ENCODE measurements at places on chromosomes 1 and 21.

DNA sequence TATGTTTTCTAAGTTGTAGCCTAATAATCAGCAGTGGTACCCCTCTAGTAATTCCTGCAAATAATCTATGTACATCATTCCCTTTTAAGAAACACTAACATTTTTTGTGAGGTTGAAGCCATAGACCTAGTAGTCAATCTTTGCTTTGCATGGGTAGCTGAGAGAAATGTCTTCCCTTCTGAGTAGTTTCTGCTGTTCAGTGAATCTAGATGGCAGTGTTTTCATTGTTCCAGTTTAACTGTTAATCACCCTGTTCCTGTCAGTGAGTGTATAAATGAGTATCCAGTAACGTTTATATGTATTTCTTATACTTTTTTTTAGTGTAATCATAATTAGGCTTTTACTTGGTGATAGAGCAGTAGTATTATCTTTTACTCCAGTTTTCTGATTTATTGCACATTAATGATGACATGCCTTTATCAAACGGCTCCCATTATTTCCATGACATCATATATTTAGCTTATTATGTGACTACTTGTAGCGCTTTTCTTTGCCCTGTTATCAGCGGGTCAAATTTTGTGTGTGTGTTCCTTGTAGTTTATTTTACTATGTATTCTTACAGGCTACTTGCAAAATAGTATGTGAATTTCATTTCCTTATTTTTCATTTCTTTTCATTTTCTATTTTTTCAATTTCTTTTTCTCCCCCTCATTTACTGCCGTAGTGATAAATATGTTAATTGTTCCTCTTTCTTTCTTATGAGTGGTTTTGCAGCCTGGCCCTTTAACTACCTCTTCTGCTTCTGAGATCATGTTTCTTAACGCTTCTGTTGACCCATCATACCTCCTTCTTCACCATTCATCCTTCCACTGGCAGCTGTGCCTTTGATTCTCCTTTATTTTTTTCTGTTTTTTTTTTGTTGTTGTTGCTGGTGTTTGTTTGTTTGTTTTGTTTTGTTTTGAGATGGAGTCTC, 18.8 kb downstream of the CEP350 start:
- DNase-seq: peak; percentile 39

DNA sequence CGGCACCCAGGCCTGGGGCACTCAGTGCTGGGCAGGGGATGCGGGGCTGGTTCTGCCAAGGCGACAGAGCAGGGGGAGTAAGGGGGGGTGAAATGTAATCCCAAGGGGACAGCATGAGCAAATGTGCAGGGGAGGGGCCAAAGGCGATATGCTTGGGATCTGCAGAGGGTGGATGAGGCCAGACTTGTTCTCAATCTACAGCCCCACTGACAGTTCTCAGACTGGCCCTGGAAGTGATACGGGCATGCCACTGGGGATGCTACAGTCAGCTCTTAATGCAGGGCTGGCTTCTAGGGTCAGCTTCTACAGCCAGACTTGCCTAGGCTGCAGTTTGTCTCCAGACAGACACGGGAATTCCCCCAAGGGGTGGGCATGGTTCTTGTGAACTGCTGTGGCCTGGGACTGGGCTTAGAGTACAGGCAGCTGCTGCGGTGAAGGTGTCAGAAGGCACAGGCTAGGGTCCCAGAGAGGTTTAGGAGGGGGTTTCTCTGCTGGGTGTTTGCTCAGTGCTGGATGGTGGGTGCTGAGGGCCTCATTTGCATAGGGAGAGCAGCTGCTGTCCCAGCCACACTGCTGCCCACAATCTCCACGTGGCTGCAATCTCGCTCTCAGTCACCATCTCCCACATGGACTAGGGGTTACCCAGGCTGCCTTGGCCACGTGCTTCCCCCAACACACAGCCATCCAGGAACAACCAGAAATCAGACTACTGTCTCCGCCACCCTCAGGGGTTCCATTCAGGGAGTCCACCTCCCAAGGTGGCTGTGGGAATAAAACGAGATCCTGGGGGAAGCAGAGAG, 190.1 kb downstream of the HIVEP3 start:
- peak; percentile 90 for DNase-seq

GRCh38 chr1:235776396-235776795, 90.3 kb downstream of the LYST start:
- DNase-seq: no peak

- DNase-seq: no peak
These were observed 183.4 kb downstream of the PLPPR4 start for GRCh38 chr1:99447721-99448120.
